ENCODE measurements at places on chromosomes 1 and 21.

- no peak overlapping the region for H3K27ac ChIP-seq
- no peaks in the 10 kb centered on the region for H3K27me3 ChIP-seq
- no peaks in the 10 kb centered on the region for H3K36me3 ChIP-seq
- DNase-seq = no peak
- H3K4me1 ChIP-seq = no peaks in the 10 kb centered on the region
- no peak overlapping the region for H3K4me3 ChIP-seq
These were observed 13.5 kb upstream of the C1orf159 start for GRCh38 chr1:1129381-1129821.

DNA sequence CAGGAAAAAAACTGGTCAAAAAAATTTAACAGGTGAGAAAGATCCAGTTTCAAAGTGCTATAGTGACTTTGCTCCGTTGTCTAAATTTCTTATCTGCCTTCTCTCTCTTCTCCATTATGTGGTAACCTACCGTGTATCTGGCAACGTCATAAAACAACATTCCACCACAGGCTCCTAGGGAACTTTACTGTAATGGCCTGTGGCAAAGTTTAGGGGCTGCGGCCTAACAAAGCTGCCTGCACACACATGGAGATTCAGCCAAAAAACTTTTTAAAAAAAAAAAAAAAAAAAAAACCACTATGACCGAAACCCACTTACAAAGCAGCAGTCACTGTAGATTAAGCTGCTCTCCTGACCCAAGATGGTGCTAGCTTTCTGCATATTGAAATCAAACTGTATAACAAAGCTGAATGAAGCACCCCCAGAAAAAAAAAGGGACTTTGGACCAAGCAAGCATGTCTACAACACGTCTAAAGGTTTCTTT lies 202.6 kb downstream of the SLC45A1 start:
- no peak overlapping the region for H3K4me3 ChIP-seq
- no peak overlapping the region for H3K27ac ChIP-seq
- no peaks in the 10 kb centered on the region for H3K36me3 ChIP-seq
- no peak for DNase-seq
- no peaks in the 10 kb centered on the region for H3K27me3 ChIP-seq
- peaks cover 26% of the 10 kb centered on the region for H3K4me1 ChIP-seq

GRCh38 chr1:205598841-205599668 lies 32.8 kb downstream of the ELK4 start:
- DNase-seq = no peak
- H3K4me1 ChIP-seq = peaks cover 40% of the 10 kb centered on the region
- H3K36me3 ChIP-seq = no peaks in the 10 kb centered on the region
- no peaks in the 10 kb centered on the region for H3K27me3 ChIP-seq
- H3K27ac ChIP-seq = peak overlapping the region; percentile 43
- H3K4me3 ChIP-seq = no peak overlapping the region

GRCh38 chr1:87113313-87113712 lies 198.9 kb downstream of the HS2ST1 start:
- H3K27ac ChIP-seq = no peak overlapping the region
- no peak overlapping the region for H3K4me3 ChIP-seq
- no peaks in the 10 kb centered on the region for H3K27me3 ChIP-seq
- peaks cover 7% of the 10 kb centered on the region for H3K4me1 ChIP-seq
- no peak for DNase-seq
- no peaks in the 10 kb centered on the region for H3K36me3 ChIP-seq

- no peak overlapping the region for H3K27ac ChIP-seq
- H3K4me3 ChIP-seq = no peak overlapping the region
- no peaks in the 10 kb centered on the region for H3K36me3 ChIP-seq
- H3K27me3 ChIP-seq = no peaks in the 10 kb centered on the region
- no peak for DNase-seq
These were observed 14.3 kb upstream of the DNM3 start for GRCh38 chr1:171826973-171827372.

- H3K4me3 ChIP-seq = no peak overlapping the region
- no peaks in the 10 kb centered on the region for H3K27me3 ChIP-seq
- no peak for DNase-seq
- peaks cover 21% of the 10 kb centered on the region for H3K4me1 ChIP-seq
- no peaks in the 10 kb centered on the region for H3K36me3 ChIP-seq
These were observed 360.0 kb downstream of the HHAT start for GRCh38 chr1:210688512-210689234.

GRCh38 chr1:169733924-169734323 lies at the start of gene SELE:
Gene SELE, minus strand, starts transcription at chr1:169734079. Its CDS starts 467 bp downstream, at chr1:169733612.
- H3K27ac ChIP-seq = no peak within 1 kb of the TSS
- no peak for DNase-seq
- H3K36me3 ChIP-seq = no peaks in the 10 kb centered on the region
- no peaks in the 10 kb centered on the region for H3K4me1 ChIP-seq
- H3K27me3 ChIP-seq = no peaks in the 10 kb centered on the region
- H3K4me3 ChIP-seq = no peak within 1 kb of the TSS

DNA sequence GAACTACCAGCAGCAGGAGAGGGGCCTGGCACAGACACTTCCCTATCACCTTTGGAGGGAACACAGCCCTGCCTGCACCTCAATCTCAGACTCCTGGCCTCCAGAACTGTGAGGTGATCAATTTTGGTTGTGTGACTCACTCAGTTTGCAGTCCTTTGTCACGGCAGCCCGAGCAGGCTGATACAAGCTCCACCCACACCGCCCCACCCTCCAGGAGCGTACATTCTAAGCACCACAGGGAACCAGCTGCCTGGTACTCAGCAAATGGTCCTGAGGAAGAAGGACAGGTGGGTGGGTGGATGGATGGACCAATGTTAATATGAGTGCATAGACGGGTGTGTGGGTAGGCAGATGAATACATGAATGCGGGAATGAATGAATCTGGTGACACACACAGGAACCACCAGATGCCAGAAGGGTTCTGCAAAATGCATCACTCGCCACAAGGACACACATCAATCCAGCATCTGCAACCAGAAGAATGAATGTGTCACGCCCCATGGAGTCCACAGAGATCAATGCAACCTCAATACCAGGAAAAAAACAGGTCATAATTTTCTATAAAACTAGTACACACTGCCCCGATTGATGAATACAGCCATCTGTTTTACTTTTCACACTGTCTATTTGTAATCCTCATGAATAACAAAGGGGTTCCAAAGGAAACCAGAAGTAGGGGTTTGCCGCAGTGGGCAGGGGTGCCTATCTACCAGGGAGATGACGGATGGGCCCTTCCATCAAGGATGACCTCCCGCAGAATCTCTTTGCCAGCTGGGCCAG lies 284.5 kb downstream of the NPHP4 start:
- no peaks in the 10 kb centered on the region for H3K36me3 ChIP-seq
- no peak for DNase-seq
- H3K27ac ChIP-seq = no peak overlapping the region
- no peaks in the 10 kb centered on the region for H3K27me3 ChIP-seq

DNA sequence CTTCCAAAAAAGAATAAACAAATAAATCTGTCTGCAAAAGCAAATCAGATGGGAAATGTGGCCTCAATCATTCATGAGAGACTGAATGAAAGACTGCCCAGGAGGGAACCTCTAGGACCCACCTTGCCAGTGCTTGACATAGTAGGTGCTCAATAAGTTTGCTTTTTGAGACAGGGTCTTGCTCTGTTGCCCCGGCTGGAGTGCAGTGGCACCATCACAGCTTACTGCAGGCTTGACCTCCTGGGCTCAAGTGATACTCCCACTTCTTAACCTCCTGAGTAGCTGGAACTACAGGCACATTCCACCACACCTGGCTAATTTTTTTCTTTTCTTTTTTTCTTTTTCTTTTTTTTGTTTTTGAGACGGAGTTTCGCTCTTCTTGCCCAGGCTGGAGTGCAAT lies 40.3 kb upstream of the CCSAP start:
- H3K4me3 ChIP-seq = no peak overlapping the region
- H3K27me3 ChIP-seq = peaks cover 3% of the 10 kb centered on the region
- H3K4me1 ChIP-seq = no peaks in the 10 kb centered on the region
- no peaks in the 10 kb centered on the region for H3K36me3 ChIP-seq

- H3K36me3 ChIP-seq = no peaks in the 10 kb centered on the region
- no peak overlapping the region for H3K4me3 ChIP-seq
- no peak for DNase-seq
- H3K4me1 ChIP-seq = no peaks in the 10 kb centered on the region
- H3K27ac ChIP-seq = no peak overlapping the region
These were observed 2.6 kb upstream of the KCNE1 start for GRCh38 chr21:34514576-34515115.

GRCh38 chr1:30692948-30693301 lies 30.5 kb downstream of the MATN1 start:
- H3K27me3 ChIP-seq = no peaks in the 10 kb centered on the region
- H3K27ac ChIP-seq = no peak overlapping the region
- DNase-seq = no peak
- no peaks in the 10 kb centered on the region for H3K36me3 ChIP-seq
- no peak overlapping the region for H3K4me3 ChIP-seq

- DNase-seq = no peak
- no peaks in the 10 kb centered on the region for H3K36me3 ChIP-seq
- H3K27me3 ChIP-seq = no peaks in the 10 kb centered on the region
- H3K4me1 ChIP-seq = no peaks in the 10 kb centered on the region
- H3K27ac ChIP-seq = no peak overlapping the region
These were observed 75.5 kb downstream of the NAV1 start for GRCh38 chr1:201614262-201615015.

- H3K27ac ChIP-seq = no peak overlapping the region
- no peaks in the 10 kb centered on the region for H3K27me3 ChIP-seq
- H3K4me3 ChIP-seq = no peak overlapping the region
- peak; percentile 12 for DNase-seq
These were observed 424.9 kb downstream of the ADGRL2 start for GRCh38 chr1:82225421-82226185.

- peak overlapping the region; percentile 93 for H3K4me3 ChIP-seq
- no peaks in the 10 kb centered on the region for H3K36me3 ChIP-seq
- no peaks in the 10 kb centered on the region for H3K27me3 ChIP-seq
- peak overlapping the region; percentile 83 for H3K27ac ChIP-seq
- no peak for DNase-seq
These were observed 639 bp downstream of the NUP133 start for GRCh38 chr1:229507502-229507901.

- no peaks in the 10 kb centered on the region for H3K4me1 ChIP-seq
- no peaks in the 10 kb centered on the region for H3K36me3 ChIP-seq
- H3K27me3 ChIP-seq = no peaks in the 10 kb centered on the region
- DNase-seq = no peak
These were observed 986 bp downstream of the TCEANC2 start for GRCh38 chr1:54054438-54054749.

- H3K36me3 ChIP-seq = no peaks in the 10 kb centered on the region
- DNase-seq = no peak
- H3K4me3 ChIP-seq = no peak overlapping the region
- peaks cover 14% of the 10 kb centered on the region for H3K4me1 ChIP-seq
- H3K27ac ChIP-seq = peak overlapping the region; percentile 33
These were observed 49.7 kb upstream of the GFI1 start for GRCh38 chr1:92536211-92536979.

GRCh38 chr1:173161510-173162221 lies 45.5 kb downstream of the TNFSF4 start:
- H3K27me3 ChIP-seq = no peaks in the 10 kb centered on the region
- no peak overlapping the region for H3K4me3 ChIP-seq
- H3K27ac ChIP-seq = no peak overlapping the region
- H3K4me1 ChIP-seq = no peaks in the 10 kb centered on the region
- H3K36me3 ChIP-seq = no peaks in the 10 kb centered on the region
- DNase-seq = no peak

DNA sequence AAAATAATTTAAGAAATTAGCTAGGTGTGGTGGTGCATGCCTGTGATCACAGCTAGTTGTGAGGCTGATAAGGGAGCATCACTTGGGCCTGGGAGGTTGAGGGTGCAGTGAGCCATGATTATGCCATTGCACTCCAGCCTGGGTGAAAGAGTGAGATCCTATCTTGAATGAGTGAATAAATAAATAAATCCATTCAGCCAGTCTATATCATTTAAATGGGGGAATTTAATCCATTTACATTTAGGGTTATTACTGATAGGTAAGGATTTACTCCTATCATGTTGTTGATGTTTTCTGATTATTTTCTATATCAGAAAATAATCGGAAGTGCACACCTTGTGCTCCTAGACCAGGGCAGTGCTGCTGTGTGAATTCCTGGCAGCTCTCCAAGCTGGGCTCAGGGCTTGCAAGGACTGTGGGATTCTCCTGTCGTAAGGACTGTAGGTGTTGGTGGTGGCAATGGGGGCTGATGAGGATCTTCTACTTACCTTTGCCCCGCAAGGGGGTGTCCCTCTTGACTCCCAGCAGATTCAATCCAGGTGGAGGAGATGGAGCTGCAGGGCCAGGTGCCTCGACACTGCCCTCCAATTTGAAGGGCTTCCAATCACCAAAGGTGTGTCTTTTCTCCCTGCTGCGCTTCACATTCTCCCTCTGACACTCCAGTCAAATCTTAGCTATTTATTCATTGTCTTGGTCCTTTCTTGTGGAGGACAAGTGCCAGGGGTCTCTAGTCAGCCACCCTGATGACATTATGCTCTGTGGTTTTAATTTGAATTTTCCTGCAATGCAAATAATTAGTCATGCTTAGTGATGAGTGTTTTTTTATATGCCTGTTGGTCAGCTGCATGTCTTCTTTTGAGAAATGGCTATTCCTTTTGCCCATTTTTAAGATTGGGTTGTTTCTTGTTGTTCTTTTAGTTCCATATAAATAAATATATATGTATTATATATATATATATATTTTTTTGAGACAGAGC lies 14.1 kb upstream of the TRAPPC10 start:
- no peak overlapping the region for H3K27ac ChIP-seq
- DNase-seq = no peak
- peaks cover 3% of the 10 kb centered on the region for H3K27me3 ChIP-seq
- no peak overlapping the region for H3K4me3 ChIP-seq
- H3K36me3 ChIP-seq = no peaks in the 10 kb centered on the region

- DNase-seq = no peak
- H3K36me3 ChIP-seq = no peaks in the 10 kb centered on the region
- no peaks in the 10 kb centered on the region for H3K4me1 ChIP-seq
These were observed 8.1 kb upstream of the OR2M5 start for GRCh38 chr1:248136811-248137210.

- H3K27me3 ChIP-seq = no peaks in the 10 kb centered on the region
- H3K4me3 ChIP-seq = peak overlapping the region; percentile 94
- peak overlapping the region; percentile 17 for H3K27ac ChIP-seq
- DNase-seq = no peak
- H3K4me1 ChIP-seq = no peaks in the 10 kb centered on the region
These were observed 897 bp downstream of the ZYG11B start for GRCh38 chr1:52727114-52727586.

DNA sequence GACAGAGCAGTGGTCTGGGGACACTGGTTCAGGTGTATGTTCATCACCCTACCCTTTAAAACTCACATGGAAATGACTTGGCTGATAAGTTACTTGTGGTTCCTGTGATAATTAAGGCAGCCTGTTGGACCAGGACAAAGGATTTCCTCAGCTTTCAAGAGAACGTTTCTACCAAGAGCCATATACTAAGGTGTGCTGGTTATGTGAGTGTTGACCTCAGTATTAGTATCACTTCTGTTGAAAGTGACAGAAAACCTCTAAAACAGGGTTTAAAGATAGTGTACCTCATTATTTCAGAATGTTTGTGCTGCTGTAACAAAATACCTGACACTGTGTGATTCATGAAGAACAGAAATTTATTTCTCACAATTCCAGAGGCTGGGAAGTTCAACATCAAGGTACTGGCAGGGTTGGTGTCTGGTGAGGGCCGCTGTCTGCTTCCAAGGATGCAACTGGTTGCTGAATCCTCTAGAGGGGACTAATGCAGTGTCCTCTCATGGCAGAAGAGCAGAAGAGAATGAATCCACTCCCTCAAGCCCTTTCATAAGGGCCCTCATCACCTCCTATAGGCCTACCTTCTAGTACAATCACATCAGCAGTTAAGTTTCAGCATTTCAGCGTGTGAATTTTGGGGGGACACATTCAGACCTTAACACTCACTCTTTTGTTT lies 54.9 kb downstream of the UCK2 start:
- H3K4me1 ChIP-seq = peaks cover 68% of the 10 kb centered on the region
- no peaks in the 10 kb centered on the region for H3K27me3 ChIP-seq
- H3K36me3 ChIP-seq = no peaks in the 10 kb centered on the region

- H3K4me3 ChIP-seq = no peak overlapping the region
- no peaks in the 10 kb centered on the region for H3K4me1 ChIP-seq
- no peak for DNase-seq
- H3K36me3 ChIP-seq = no peaks in the 10 kb centered on the region
- H3K27ac ChIP-seq = no peak overlapping the region
These were observed 1322.7 kb downstream of the AMY1C start for GRCh38 chr1:105072446-105072845.

All from GM12878 (cell line).